ENCODE measurements at places on chromosomes 5 and 9. TPM values are rescaled to one million over a fixed set of nuclear protein-coding genes. Genes with fewer than 3 reads are reported as not detected.

Gene ZBED3
- total RNA-seq: 6.6 TPM

Gene OR1L4
- total RNA-seq: not detected

Gene GAPT
- total RNA-seq: not detected

DNA sequence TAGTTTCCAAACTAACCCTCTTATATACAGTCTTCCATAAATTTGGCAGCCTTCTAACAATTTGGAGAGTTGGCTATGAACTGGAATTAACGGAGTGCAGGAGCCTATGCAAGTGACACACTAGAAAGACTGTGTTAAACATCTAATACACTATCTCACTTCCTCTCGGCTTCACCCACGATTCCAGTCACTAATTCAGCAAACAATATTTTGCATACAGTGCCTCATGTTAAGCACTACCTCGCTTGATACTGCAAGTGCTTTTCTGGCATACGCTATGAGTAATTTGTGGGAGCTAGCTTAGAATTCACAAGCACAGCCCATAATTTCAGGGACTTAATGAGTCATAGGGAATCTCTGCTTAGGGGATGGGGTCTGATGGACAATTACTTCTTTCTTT, 102.5 kb downstream of the ST8SIA4 start:
- H3K4me3 ChIP-seq: no peak overlapping the region
- H3K27me3 ChIP-seq: no peaks in the 10 kb centered on the region
- DNase-seq: no peak
- no peaks in the 10 kb centered on the region for H3K4me1 ChIP-seq
